ENCODE measurements at places on chromosomes 13 and 19.

- no peak for DNase-seq
These were observed 27.2 kb downstream of the WDR62 start for GRCh38 chr19:36081894-36082293.

DNA sequence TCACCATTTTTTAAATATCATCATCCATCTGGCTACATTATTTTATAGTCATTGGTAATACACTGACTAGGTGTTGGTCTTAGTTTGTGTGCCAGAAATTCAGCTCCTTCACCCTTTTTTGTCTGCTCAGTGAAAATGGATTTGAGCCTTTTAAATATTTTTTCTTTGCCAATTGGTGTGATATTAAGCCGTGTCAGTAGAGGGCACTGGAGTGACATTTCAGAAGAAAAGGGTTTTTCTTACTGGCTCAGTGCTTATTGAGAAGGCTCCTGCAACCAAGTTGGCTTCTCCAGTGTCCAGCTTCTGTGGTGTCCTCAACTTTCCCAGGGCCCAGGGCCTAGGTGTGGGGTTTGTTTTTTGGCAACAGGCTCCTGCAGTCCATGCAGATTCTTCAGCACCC, 546.6 kb downstream of the DACH1 start:
- peak; percentile 67 for DNase-seq

GRCh38 chr13:75779393-75779792, 143.3 kb downstream of the LMO7 start:
- no peak for DNase-seq

DNA sequence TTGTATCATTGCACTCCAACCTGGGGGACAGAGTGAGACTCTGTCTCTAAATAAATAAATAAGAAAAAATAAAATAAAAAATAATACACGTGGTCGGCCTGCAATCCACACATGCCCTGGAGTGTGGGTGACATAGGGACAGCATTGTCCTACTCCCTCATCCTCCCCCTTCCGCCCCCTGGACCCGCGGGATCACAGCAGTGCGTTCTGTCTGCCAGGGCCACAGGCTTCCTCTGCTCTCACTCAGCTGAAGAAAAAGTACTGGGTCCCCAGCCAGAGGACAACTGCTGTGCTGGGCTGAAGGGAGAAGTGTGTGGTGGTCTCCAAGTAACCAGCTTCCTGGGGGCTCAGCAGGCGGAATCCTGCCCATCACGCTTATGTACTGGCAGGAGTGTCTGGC, 6.3 kb downstream of the BCAT2 start:
- no peak for DNase-seq

- DNase-seq, result peak; percentile 20
These were observed 160.4 kb downstream of the PCDH20 start for GRCh38 chr13:61255040-61255796.

DNA sequence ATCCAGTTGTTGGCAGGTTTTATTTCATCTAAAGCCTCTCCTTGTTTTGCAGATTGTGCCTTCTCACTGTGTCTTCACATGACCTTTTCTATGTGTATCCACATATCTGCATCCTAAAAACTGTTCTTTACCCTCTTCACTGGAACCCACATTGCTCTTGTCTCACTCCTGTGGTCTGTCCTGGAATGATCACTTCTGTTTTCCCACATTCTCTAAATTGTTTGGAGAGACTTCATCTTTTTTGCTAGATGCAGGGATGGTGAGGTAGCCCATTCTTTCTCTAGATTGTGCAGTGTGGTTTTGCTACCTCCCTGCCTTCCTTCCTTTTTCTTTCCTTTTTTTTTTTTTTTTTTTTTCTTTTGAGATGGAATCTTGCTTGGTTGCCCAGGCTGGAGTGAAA, 608.6 kb upstream of the MIR17HG start:
- DNase-seq, result no peak

DNA sequence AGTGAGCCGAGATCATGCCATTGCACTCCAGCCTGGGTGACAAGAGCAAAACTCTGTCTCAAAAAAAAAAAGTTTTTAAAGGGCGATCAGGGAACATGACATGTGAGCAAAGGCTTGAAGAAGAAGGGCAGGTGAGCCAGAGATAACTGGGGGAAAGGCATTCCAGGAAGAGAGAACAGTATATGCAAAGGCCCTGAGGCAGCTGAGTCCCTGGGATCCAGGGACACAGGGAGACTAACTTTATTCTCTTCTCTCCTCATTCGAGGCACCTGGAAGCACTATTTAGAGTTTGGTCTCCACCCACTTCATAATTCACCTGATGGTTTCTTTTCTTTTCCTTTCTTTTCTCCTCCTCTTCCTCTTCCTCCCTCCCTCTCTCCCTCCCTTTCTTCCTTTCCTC, 17.6 kb downstream of the ZSCAN5A start:
- DNase-seq, result no peak

GRCh38 chr19:12721656-12722565, 1.8 kb downstream of the TNPO2 start:
- DNase-seq, result peak; percentile 40

DNA sequence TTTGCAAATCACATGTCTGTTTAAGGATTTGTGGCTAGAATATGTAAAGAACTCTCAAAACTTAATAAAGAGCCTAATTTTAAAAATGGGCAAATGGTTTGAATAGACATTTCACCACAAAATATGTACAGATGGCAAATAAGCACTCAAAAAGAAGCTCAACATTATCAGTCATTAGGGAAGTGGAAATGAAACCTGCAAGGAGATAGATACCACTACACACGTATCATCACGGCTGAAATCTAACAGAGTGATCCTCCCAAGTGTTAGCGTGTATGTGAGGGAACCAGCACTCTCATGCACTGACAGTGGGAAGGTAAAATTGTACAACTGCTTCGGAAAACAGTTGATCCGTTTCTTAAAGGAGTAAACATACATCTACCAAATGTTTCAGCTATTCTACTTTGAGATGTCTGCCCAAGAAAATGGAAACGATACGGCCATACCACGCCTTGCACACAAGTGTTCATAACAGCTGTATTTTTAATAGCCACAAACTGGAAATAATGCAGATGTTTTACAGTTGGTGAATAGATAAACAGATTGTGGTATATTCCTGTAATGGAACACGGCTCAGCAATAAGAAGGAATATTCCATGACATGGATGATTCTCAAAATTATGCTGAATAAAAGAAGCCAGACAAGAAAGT, 14.5 kb downstream of the ARHGEF7 start:
- no peak for DNase-seq

- no peak for DNase-seq
These were observed 20.0 kb downstream of the KLF12 start for GRCh38 chr13:74114202-74114601.

DNA sequence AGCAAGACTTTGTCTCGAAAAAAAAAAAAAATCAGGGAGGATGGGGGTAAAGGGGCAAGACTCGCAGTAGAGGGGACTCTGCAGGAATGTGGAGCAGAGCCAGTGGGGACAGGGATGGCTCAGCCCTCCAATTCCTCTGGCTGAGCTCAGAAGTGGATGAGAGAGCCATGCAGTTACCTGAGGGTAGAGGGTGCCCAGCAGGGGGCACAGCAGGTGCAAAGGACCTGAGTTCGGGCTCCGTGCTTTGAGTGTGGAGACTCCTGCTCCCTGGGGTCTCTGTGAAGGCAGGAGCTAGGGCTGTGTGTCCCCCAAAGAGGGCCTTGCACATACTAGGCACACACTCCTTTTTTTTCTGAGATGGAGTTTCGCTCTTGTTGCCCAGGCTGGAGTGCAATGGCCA, 7.7 kb downstream of the DOCK6 start:
- no peak for DNase-seq

GRCh38 chr13:27140060-27140459, 31.6 kb downstream of the USP12 start:
- no peak for DNase-seq

- no peak for DNase-seq
These were observed 36.8 kb downstream of the NLRP12 start for GRCh38 chr19:53787266-53787665.

DNA sequence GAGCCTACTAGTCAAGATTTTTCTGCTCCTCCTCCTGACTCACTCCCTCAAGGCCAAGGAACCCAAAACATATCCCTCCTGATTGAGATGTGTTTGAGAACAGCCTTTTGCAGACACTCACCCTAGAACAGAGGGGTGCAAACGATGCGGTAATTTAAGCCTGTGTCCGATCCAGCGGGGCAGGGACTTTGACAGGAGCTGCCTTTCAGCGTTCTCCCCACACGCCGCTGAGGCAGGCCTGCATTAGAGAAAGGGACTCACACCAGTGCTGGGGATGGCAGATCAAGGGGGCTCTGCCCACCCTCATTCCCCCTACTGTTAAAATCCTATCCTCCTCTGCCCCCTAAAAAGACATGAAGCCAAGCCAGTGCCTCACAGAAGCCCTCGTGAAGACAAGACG, 70.5 kb downstream of the CCDC70 start:
- no peak for DNase-seq

DNA sequence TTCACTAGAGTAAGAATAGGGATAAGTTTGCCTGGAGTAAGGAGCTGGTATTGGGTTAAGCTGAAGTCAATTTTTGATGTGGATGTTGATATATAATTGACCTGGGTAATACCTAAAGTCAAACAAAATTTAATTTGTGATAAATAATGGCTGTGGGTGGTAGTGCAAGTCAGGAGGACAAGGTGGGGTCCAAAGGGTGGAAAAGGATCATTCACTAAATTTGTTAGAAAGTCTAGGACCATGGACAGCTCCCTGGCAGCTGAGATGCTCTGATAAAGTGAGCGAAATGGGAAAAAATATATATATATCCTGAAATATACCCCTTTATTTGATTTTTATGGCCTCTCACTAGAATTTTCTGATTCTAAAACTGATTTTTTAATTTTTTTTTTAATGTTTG, 463.5 kb downstream of the GPC6 start:
- DNase-seq, result peak; percentile 32

- no peak for DNase-seq
These were observed 30.2 kb downstream of the TMED1 start for GRCh38 chr19:10805758-10806247.

- peak; percentile 46 for DNase-seq
These were observed 634 bp upstream of the DIAPH3 start for GRCh38 chr13:60164234-60164889.

GRCh38 chr13:31522396-31522795, 216.9 kb upstream of the RXFP2 start:
- no peak for DNase-seq

All from Kasumi-1 (cell line).